NCI-H2107 (cell line): ENCODE measurements at places on chromosomes 2 and 18.
A peak's percentile ranks its signal among the peaks of the same experiment; 100 is the strongest.

DNA sequence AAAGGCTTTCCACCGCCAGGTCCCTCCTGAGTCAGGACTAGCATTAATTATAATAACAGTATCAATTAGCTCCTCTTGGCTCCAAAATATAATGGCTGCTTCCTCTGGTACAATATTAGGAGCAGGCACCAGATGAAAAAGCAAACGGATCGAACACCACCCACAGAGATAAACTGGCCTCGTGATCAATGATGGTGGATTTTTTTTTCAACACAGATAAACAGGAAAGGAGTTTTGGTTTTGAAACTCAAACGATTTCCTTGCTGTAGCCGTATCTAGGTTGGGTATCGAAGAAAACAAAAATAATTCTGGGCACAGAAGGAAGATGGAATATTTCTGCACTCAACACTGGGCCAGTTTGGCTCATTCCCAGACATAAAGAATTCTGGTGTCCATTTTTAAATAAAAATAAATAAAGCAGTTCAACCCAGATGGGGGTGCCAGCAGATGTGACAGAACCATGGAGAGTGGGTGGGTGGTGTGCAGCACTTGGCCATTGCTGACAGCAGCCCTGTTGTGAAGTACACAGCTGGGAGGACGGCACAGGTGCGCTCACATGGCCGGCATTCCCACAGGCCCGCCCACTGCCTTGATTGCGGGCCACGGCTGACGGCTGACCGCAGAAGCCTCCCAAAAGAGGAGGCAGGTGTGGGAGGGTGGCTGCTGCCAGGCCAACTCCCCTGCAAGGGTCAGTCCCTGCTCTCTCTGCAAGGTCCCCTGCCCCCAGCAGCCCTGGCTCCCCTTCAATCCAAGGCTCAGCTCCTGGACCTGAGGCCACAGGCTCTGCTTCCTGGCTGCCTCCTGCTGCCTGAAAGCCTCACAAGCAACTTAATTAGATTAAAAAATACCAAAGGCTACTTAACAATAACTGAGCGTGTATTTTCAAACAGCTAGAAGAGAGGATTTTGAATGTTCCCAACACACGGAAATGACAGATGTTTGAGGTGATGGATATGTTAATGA, 351.9 kb upstream of the ID2 start:
- DNase-seq = no peak

DNA sequence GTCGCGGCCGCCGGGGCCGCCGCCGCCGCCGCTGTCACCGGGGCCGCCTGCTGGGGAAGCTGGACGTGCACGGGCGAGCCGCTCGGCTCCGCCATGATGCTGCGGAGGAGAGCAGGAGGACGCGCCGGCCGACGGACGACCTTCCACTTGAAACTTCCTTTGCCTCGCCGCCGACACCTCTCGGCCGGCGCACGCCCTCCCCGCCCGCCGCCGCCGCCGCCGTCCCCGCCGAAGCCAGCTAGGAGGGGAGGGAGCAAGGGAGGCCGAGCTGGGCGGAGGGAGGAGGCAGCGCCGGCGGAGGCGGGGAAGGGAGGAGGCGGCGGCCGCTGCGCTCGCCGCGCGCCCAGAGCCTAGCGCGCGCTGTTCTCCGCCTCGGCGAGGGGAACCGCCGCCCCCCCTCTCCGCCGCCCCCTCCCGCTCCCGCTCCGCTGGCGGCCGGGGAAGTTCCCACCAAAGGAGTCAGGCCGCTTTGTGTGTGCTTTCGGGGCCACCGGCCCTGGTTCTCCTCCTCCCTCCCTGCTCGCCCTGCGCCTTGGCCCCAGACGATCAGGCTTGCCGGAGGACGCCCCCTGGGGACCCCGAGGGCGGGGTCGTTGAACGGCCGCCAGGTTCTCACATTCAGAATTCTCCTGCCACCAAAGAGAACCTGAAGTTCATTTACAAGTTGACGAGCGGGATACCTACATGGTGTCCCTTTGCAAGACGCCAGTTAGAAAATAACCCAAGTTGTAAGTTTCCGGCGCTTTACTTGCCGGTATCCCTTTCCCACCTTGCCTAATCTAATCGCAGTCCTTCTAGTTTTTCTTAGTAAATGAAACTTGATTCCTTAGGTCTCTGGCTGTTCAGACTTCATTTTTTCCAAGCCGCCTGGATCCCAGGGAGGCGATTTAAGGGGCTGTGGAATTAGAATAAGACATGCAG, at the start of gene STK39:
Gene STK39 (minus strand): TSS at position 255 of the 921 bp plus-strand sequence. CDS start 160 bp downstream, at position 95.
- no peak for DNase-seq

GRCh38 chr2:53490659-53491058, 276.9 kb upstream of the CHAC2 start:
- DNase-seq = peak; percentile 40

GRCh38 chr18:44922968-44923367, 242.3 kb downstream of the SETBP1 start:
- no peak for DNase-seq

DNA sequence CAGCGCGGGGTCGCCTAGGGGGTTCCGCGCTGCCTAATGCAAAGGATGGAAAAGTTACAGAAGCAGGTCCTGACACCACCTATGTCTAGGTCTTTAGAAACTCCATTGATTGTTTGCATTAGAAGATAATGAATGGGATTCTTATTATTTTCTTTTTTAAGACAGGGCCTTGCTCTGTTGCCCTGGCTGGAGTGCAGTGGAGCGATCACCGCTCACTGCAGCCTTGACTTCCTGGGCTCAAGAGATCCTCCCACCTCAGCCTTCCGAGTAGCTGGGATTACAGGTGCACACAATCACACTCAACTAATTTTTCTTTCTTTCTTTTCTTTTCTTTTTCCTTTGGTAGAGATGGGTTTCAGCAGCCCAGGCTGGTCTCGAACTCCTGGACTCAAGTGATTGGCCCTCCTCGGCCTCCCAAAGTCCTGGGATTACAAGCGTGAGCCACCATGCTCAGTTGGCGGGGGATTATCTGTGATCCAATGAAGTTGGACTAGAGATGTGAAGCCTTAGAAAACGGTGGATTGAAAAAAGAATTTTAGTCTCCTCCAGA, 761 bp upstream of the IDH1 start:
- DNase-seq = no peak

GRCh38 chr2:39065616-39066015, 55.2 kb downstream of the SOS1 start:
- no peak for DNase-seq

DNA sequence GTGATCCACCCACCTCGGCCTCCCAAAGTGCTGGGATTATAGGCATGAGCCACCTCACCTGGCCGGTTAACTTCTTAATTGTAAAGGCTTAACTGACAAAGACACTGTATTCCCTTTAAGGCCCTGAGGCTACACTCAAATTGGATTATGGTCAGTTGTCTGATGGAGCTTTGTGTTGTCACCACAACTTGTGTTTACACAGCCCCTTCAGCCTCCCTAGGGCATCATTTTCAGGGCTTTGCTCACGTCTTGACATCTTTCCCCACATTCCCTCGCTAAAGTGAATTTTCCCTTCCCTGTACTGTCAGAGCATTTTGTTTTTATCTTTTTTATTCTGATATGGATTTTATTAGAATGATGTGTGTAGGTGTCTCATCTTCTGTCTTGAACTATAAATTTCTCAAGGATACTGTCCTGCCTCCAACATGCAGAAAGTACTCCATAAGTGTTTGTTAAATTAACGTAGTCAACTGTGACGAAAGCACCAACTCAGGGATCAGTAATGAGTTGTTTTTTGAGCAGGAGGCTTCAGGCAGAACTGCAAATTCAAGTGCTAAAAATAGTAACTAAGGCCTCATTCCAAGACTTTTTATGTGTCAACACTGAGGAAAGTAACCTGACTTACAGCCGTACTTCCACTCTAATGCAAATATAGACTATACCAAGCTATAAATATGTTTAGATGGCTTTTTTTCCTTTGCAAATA, 77.1 kb upstream of the NARS1 start:
- no peak for DNase-seq

DNA sequence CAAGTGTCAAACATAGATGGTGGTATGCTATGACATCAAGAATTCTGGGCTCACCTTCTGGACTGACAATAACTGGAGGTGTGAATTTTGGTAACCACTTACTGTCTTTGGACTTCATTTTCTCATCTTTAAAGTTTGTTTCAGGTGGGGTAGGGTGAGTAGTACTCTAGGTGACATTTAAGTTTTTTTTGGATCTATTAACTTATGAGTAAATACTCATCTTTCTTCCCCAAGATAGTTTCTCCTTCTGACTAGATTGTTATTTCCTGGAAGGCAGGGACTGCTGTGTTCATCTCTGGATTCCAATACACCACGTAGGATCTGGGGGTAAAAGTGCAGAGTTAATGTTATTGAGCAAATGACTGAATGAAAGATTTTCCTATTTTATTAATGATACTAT, 55.9 kb downstream of the ICOS start:
- no peak for DNase-seq

- no peak for DNase-seq
Measured at GRCh38 chr2:102806250-102806837, 44.5 kb downstream of the TMEM182 start.

GRCh38 chr2:172836347-172836821, 100.7 kb downstream of the RAPGEF4 start:
- no peak for DNase-seq

DNA sequence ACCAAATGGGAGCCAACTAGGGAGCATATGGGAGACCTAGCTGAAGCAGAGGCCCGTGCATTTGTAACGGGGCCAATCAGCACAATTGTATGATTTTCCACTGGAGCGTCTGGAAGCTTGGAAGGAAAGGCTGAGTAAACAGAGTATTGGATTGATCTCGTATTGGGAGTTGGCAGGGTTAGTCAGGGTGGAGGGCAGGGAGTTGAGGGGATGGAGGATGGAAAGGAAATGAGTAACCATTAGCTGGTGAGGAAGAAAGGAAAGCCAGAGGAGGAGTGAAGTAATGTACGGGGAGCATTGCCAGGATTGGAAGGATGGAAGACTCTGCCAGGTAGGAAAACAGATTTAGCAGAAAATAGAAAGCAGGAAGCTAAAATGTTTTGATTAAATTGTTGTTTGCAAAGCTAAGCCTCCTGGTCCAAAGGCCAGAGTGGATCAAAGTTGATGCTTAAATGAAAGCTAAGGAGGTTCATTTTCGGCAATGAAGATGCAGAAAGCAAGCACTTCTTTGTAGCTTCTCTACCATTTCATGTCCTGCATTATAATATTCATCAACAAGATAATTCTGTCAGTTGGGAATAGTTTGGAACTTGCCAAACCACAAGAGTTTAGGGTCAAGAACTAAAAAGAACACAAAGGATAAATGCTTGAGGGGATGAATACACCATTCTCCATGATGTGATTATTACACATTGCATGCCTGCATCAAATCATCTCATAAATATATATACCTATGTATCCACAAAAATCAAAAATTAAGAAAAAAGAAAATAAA, 75.6 kb upstream of the TTN start:
- DNase-seq = no peak

DNA sequence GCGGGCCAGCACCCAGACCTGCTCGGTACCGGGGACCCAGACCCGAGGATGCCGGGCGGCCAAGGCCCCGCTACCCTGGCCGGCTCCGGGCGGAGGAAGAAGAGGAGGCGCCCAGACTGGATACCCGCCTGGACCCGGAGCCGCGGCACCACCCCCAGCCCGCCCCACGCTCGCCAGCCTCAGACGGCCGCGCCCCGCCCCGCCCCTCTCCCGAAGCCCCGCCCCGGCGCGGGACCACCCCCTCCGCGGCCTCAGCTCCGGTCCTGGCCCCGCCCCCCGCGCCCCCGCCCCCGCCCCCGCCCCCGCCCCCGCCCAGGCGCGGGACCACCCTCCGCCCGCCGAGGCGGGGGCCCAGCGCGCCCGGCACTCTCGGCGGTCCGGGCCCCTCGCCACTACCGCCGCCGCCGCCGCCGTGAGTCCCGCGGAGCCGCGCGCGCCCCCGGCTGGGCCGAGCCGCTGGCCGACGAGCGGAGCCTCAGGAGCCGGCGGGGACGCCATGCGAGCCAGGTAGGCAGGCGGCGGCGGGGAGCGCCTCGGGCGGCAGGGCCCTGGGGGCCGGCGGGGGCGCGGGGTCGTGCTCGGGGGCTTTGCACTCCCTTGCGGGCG, at the start of gene SH3BP4:
Gene SH3BP4 (plus strand): TSS at position 354 of the 606 bp plus-strand sequence. CDS start 82,986 bp downstream, outside the sequence.
- peak; percentile 42 for DNase-seq

DNA sequence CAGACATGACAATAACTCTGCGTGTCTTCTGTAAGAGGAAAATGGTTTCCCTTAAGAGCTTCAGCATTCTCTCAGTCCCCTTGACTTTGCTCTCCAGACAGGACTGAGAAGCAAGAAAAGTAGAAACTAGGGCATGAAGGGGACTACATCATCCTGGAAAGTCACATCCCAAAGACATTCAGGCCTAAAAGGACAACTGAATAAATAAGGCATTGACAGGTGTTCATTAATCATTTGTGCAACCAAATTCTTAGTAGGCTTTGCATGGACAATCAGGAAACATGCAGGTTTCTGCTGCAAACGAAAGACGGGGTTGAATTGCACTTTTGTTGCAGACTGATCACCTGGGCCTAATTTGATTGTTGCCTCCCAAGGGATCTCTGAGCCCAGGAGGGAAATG, 1.2 kb upstream of the SGPP2 start:
- no peak for DNase-seq

GRCh38 chr2:193153576-193153975, 958.8 kb upstream of the TMEFF2 start:
- no peak for DNase-seq

GRCh38 chr2:109437325-109438090, 176.3 kb downstream of the SEPTIN10 start:
- DNase-seq = no peak

DNA sequence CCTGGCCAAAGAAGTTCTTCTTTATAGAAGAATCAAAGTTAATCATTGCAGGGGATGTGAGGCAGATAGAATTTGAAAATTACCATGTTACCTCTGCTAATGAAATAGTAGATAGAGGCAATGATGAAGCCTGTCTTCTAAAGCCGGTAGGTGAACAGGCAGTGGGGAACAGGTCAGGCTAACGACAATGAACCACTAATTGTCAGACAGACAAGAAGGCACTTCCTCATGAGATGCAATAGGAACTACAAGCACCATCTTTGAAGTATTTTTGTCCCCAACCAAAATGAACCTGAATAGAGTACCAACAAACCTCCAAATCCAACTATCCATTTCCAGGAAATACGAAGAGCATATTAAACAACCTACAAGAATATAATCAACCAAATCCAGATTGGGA, 41.6 kb upstream of the RAB31 start:
- DNase-seq = no peak

GRCh38 chr2:42217307-42217706, 48.2 kb downstream of the EML4 start:
- no peak for DNase-seq

GRCh38 chr2:156345582-156345981, 13.1 kb upstream of the NR4A2 start:
- no peak for DNase-seq

GRCh38 chr2:240341064-240341463, 94.4 kb upstream of the GPC1 start:
- DNase-seq = no peak

- DNase-seq = no peak
Measured at GRCh38 chr18:24559526-24559925, 99.1 kb downstream of the HRH4 start.

DNA sequence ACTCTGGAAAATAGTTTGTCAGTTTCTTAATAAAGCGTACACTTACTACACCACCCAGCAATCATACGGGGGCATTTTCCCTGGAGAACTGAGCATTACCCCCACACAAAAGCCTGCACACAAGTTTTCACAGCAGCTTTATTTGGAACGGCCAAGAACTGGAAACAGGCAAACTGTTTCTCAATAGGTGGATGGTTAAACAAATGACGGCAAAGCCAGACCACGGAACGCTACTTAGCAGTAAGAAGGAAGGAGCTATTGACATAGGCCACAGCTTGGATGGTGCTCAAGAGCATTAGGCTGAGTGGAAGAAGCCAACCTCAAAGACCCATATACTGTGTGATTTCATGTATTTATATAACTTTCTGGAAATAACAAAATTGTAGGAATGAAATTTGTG, 9.0 kb downstream of the MALL start:
- DNase-seq = no peak

- DNase-seq = no peak
Measured at GRCh38 chr2:795531-796041, 118.4 kb upstream of the TMEM18 start.
